ENCODE measurements at places on chromosomes 2 and 18.
A peak's percentile ranks its signal among the peaks of the same experiment; 100 is the strongest.

DNA sequence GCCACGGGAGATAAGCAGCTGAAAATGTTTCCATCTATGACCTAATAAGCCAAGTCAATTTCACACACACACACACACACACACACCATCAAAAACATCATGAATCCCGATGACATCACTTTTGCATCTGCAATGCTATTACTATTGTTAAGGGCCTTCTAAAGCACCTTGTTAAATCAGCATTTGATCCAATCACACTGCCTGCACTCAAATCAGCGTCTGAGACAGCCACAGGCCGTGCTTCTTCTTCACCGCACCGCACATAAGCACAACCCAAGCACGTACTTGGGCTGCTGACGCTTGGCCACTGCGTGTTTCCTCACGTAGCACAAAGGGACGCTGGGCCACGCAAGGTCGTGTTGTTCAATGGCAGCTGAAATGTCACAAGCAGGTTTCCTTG lies 15.8 kb upstream of the MTCL1 start:
- DNase-seq = no peak

DNA sequence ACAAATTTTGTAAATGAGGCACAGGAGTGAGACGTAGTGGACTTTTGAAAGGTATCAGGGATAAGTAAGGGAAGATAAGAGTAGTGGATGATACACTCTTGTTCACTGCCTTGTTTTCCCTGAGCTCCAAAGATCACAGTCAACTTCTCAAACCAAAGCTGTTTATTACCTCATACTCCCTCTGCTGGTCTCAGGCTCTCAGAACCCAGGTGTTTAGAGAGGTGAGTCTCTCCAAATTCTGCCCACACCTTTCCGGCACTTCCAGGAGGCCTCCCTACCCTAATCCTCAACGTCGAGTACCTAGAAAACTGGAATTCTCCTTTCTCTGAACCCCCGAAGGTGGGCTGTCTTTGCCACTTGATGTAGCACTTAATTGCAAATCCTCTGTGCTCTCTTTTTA lies 621.1 kb downstream of the BCL11A start:
- no peak for DNase-seq

DNA sequence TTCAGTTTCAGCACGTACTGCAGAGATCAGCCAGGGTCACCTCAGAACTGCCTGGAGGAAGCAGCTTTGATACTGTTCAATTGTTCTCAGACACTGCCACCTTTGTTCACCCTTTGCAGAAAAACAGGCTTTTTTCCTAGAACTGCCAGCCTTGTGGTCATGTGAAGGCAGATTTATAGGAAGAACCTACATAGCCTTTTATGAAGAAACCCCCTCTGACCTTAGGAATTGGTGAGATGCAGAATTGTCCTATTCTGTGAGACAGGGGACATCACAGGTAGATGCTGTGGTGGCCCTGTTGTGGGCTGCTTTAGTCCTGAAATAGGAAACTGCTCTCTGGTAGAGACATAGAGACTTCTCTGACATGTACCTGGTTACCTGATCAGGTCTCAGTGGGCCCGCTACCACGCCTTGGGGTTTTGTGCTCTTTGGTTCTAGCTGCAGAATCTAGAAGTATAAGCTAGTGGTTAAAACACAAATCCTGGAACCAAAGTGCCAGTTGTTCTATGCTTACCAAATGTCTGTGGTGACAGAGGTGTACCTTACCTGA lies 206.6 kb downstream of the AGPS start:
- no peak for DNase-seq

DNA sequence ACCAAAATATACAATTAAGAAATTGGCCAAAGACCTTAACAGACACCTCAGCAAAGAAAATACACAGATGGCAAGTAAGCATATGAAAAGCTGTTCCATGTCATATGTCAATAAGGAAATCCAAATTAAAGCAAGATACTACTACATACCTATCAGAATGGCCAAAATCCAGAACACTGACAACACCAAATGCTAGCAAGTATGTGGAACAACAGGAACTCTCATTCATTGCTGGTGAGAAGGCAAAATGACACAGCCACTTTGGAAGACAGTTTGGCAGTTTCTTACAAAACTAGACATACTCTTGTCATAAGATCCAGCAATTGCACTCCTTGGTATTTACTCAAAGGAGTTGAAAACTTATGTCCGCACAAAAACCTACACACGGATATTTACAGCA lies 20.3 kb upstream of the DNAJC10 start:
- no peak for DNase-seq

DNA sequence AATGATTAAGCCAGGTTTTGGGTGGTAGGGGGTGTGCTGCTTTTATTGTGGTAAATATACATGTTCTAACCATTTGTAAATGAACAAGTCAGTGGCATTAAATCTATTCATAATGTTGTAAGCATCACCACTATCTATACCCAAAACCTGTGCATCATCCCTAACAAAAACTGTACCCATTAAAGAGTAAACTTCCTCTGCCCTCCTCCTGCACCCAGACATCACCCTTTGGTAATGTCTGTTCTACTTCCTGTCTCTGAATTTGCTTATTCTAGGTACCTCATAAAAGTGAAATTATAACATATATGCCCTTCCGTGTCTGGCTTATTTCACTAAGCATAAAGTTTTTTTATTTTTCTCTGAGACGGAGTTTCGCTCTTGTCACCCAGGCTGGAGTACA lies 14.1 kb downstream of the RIF1 start:
- DNase-seq = no peak

GRCh38 chr18:424071-424661 lies 76.3 kb downstream of the COLEC12 start:
- DNase-seq = no peak

GRCh38 chr18:36503477-36503876 lies 206.0 kb downstream of the FHOD3 start:
- DNase-seq = no peak

- no peak for DNase-seq
These were observed 114.9 kb downstream of the ICOS start for GRCh38 chr2:204051476-204051875.

DNA sequence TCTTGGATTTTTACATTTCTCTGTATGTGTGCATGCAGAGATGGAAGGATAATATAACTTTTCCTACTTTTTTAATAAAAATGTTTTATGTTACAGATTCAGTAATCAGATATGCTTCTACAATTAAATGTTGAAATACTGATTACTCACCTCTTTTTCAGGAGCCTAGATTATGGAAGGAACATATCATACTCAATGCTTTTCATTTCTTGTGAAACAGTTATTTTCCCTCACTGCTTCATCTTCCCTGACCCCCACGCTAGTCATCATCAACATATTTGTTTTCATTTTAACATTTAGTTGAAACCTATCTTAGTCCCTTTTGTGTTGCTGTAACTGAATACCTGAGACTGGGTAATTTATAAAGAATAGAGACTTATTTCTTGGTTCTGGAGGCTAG lies 190.7 kb downstream of the WDR7 start:
- DNase-seq = no peak

DNA sequence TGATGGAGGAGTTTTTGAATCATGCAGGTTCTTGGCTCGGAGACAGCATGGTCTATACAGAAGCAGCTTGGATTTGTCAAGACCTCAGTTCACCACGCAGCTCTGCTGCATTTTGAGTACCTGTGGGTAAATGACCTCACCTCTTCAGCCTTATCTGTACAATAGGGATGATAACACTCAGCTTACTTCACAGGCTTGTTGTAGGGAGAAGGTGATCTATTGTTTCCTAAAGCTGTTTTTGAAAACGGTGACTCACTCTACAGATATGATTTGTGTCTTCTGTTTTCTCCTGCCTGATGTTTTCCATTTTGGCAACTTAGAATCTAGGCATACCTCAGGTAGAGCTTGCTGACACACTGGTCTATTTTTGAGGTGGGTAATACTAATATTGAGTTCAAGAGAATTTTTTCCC lies 80.3 kb downstream of the FMNL2 start:
- no peak for DNase-seq

DNA sequence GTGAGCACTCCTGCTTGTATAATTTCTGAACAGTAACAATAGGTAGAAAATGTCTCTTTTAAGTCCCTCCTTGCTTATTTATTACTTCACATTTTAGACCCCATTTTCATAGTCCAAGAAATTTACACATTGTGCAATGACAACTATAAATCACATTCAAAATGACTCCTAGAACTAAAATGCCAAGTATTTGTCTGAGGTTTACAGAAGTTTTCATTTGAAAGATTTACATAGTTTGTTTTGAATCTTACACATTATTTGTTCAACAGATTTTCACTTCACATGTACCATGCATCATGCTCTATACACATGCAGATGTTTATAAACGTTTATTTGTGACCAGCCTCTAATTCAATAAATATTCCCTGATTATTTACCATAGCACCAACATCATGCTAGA lies 15.7 kb upstream of the TRIB2 start:
- DNase-seq = no peak

- no peak for DNase-seq
These were observed 5.5 kb upstream of the MROH2A start for GRCh38 chr2:233772583-233772982.

DNA sequence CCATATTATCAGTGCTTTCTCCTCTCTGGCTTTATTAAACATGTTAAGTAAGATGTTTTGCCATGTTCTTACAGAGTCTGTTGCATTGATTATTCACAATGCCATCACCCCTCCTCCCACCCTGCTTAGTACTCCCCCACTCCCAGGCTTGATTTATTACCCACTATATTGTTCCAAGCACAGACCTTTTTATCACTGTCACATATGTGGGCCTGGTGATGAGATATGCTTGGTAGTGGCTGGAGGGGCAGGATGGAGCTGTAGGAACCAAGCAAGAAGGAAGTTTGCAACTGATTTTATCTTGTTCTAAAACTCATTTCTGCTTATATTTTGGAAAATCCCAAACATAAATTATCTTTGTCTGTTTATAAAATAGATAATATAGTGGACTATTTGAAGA lies 748.2 kb upstream of the CELF4 start:
- DNase-seq = no peak

DNA sequence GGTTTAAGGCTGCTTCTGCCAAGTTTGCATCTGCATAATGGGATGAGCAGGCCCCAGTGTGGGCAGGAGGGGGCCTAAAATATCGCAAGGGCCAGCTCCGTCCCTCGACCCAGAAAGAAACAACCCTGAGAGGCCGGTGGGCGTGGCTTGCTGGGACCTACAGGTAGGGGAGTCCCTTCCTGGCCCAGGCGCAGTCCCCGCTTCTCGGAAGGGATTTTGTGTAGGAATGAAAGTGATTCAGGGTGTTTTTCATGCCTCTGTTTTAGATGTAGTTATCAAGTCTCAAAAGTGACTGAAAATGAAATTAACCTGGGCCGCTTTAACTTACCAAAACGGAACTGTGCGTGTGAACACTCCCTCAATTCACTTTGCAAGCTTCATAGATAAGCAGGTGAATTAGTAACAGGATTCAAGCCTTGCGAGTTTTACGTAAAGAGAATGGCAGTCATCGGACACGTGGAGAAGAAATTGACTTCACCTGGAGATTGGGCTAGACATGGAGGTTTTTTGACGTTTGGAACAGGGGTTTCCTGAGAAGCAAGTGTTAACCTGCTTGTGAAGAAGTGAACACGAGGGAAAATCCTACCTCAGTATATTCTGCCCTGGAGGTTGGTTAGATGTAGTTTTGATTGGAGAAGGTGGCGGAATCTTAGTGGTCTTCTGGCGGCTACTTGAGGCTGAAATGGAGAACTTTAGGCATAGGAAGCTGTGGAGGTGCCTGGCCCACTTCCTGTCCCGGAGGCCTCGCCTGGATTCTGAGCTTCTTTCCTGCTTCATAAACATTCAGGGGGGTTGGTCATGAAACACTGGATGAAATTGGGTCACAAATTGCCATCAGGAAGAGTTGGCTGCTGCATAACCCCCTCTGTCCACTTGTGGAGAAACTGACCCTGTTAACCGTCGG lies 1.7 kb downstream of the NCK2 start:
- peak; percentile 73 for DNase-seq

DNA sequence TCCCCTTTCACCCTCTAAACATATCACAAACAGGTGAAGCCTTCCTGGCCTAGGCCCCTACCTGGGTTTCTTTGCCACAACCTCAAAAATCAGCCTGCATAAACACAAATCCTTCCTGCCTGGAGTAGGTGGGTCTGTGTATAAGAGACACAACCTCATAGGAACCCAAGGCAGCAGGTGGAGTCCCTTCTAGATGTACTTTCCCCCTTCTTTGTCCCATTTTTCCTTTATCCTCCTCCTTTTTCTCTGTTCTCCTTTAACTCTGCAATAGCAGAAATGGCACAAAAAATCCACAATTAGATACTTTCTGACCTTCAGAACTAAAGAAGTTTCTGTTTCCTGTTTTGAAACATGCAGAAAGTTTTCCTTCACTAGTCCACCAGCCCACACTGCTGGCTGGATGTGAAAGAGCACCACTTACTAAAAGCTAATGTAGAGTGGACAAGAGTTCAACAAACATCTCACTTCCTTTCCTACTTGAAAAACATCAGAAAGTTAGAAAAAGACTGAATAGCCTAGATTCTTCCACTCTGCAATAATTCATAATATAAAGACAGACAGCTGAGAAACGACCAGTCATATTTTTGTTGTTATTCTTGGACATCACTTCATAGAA lies 11.2 kb downstream of the SLC40A1 start:
- no peak for DNase-seq

GRCh38 chr2:159926695-159927094 lies 128.7 kb upstream of the CD302 start:
- no peak for DNase-seq

GRCh38 chr2:212237350-212238095 lies 301.1 kb downstream of the ERBB4 start:
- no peak for DNase-seq

GRCh38 chr2:35035883-35036282 lies 1319.7 kb upstream of the CRIM1 start:
- no peak for DNase-seq

DNA sequence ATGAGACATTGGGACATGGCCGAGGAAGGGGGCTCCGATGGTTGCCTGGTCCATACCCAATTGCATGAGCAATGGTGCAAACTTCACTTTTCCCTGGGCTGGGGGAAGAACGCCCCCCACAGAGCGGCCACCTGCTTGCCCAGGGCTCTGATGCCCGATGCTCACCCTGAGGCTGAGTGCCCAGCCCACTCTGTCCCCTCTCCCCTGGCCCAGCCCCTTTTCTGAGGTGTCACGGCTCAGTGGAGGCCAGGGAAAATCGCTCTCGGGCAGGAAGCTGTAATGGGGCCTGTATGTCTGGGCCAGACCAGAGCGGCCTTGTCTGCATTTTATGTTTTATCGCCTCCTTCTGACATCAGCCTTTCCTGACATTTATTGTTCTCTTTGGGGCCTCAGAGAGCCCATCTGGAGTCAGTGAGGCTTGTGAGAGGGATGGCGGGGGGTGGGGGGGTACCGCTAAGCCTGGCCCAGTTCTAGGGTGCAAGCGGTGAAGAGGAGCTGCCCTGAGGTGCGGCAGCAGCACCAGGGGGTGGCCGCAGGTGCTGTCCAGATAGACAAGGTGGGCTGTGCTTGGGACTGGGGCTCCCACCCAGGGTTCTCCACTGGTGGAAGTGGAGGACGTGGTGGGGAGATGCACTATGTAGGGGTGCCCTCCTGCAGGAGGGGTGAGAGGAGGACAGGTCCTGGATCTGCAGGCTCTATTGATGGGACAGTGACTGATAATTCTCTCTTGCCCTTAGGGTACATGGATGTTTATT lies 46.2 kb downstream of the INHBB start:
- DNase-seq = no peak

Measured in B cell (primary cell).